ENCODE measurements at places on chromosomes 3 and 15.

- DNase-seq = no peak
Measured at GRCh38 chr3:136120373-136121348, 75.5 kb downstream of the MSL2 start.

GRCh38 chr3:59820352-59820934 lies 770.6 kb upstream of the CFAP20DC start:
- no peak for DNase-seq

- DNase-seq = no peak
Measured at GRCh38 chr15:99073008-99073717, 31.7 kb upstream of the SYNM start.

DNA sequence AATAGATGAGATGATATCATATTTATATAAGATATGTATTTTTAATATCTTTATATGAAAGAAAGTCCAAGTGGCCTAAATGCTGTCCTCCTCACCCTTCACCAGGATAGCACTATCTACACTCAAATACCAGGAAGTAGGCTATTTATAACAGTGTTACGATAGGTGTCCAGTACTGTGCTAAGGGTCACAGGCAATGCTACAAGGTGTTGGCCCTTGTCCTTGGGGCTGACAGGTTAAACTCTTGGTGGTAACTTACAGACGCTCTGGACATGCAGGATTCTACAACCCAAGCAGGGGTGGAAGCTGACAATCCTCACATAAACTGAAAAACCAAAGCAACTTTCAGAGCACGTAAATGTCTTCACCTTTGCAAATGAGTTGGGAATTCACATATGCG lies 22.3 kb downstream of the NCEH1 start:
- DNase-seq = no peak

GRCh38 chr3:194312743-194313281 lies 38.3 kb downstream of the CPN2 start:
- DNase-seq = no peak

DNA sequence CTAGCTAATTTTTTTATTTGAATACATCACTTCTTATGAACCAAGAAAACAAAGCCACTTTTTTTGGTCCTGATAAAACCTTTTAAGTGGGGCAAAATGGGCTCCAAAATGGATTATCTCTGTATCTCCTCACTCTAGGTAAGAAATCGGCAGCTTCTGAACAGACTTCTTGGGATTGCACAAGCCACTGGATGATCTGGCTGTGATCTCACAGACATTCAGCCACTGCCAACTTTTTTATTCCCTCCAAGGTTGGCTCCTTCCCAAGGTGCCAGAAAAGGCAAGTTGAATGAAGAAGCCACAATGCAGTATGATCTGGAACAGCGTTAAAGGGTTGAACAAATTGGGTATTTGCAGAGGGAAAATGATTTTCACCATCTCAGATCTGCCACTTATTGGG lies 73.2 kb downstream of the PRICKLE2 start:
- DNase-seq = no peak

- no peak for DNase-seq
Measured at GRCh38 chr3:188759336-188760005, 412.3 kb upstream of the TPRG1 start.

Data from GF-D8 (cell line).